ENCODE measurements at places on chromosomes 5 and 9.

GRCh38 chr5:158139161-158139560 lies 280.2 kb upstream of the CLINT1 start:
- DNase-seq: no peak

- DNase-seq: no peak
Observed at GRCh38 chr5:50724-51499, 41.1 kb upstream of the PLEKHG4B start.

DNA sequence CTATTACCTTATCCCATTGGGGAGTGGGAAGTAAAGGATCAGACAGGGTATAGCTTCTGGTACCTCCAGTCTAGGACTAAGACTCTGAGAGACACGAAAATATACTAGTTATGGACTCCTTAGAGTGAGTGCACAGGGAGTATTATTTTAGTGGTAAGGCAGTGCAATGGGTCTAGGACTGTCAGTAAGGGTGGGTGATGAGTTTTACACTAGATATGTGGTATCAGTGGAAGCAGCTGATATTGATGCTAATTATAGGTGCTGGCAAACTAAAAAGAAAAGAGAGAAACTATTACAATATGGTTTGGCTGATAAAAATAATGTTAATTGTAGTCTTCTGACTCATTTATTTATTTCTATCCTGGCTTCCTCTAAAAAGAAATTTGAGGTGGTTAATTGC lies 118.6 kb downstream of the UNC13B start:
- no peak for DNase-seq

GRCh38 chr9:8832955-8833354 lies 1033.4 kb upstream of the DMAC1 start:
- no peak for DNase-seq

- DNase-seq: no peak
Observed at GRCh38 chr9:128361296-128361985, 9.7 kb upstream of the URM1 start.

DNA sequence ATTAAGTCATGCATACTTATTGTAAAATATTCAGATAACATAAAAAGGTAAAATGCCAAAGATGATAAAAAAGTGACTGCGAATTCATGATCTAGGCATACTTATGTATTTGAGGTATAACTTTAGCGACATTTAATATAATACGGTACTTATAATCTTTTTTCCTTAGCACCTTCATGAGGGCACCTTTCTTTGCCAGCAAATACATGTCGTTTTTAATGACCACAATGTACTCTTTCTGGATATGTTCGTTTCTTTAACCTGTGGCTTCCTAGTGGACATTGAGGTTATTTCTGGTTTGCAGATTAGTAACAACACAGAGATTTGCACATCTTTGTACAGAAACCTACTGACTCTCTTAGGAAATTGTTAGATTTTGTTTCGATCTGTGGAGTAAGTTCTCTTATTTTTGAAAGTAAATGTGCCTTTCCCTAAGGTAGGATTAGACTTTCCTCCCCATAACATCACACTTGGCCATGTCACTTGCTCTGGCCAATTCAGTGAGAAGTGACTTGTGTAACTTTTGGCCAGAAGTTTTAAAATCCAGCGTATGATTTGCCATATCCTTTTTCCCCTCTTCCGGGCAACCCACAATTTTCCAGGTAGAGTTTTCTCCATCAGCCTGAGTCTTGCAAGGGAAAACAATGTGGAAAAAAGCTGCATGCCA lies 24.4 kb downstream of the ANKRD33B start:
- DNase-seq: no peak

Measured in bone marrow (tissue), 2 donors.